ENCODE measurements at places on chromosomes 12 and 14.

- DNase-seq: no peak
Measured at GRCh38 chr12:32261638-32262037, 137.7 kb upstream of the FGD4 start.

GRCh38 chr14:100733152-100733850, 6.6 kb downstream of the DLK1 start:
- no peak for DNase-seq

DNA sequence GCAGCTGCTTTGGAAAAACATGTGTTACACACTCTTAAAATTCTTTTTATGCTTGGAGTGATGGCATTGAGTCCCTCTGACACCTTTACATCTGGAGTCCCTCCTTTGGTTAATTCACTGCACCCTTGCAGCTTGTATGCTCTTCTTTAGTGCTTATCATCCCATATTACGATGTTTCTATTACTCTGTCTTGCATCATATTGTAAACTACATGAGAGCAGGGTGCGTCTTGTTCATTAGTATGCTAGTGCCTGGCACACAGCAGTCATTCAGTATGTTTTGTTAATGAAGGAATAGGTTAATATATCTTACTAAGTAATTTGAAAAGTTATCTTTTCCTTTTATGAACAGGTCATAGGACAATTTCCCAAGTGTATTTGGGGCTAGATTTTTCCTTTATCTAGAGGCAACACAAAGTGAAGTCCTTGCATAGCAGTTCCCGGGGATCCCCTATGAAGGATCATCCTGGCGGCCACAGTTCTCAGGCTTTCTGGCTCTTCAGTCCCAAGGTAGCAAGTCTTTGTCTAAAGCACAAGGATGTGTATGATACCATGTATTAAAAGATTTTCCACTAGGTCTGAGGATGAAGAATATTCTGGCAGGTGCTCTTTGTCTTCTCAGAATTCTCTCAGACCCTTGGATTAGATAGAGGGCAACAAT, 363.8 kb downstream of the FUT8 start:
- DNase-seq: no peak

GRCh38 chr12:14950982-14951746, 10.2 kb downstream of the ARHGDIB start:
- DNase-seq: no peak

DNA sequence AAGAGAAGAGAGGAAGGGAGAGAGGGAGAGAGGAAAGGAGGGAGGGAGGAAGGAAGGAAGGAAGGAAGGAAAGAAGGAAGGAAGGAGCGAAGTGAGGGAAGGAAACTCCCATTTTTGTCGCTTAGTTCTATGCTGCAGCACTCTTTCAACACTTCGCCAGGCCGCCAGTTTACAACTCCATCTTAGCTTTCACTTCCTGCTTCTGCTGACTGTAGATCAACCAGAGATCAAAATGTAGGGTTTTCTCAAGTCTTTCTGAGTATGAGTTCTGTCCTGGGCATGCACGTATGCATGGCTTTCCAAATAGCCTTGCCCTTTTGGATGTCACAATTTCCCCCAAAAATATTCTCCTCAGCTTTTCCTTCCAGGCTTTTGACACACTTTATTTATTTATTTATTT, 723.4 kb downstream of the TRHDE start:
- DNase-seq: no peak

DNA sequence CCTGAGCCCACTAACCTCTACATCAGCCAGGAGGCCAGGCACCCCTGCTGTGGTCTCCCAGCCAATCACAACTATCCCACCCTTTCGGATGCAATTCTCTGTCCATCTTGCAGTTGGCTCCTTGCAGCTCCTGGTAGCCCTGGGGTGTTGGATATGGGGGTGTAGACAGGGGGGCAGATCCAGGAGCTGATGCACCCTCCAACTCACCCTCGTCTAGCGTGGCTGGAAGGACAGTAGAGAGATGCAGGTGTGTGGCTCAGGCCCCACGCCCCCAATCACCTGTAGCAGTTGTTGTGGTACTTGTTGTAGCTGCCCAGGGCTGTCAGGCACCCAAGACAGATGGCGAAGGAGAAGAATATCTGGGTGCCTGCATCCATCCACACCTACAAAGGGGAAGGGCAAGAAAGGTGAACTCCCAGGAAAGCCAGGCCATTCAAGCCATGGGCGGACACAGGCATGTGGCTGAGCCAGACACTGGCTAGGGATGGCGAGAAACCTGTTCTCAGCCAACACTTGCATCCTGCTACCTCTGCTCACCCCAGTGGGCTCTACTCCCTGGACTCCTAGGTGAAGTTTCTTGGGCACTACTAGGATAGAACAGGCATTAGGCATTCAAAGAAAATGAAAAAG, 13.4 kb upstream of the SLC6A12 start:
- no peak for DNase-seq

GRCh38 chr14:47662466-47662865, 12.9 kb downstream of the MDGA2 start:
- no peak for DNase-seq

DNA sequence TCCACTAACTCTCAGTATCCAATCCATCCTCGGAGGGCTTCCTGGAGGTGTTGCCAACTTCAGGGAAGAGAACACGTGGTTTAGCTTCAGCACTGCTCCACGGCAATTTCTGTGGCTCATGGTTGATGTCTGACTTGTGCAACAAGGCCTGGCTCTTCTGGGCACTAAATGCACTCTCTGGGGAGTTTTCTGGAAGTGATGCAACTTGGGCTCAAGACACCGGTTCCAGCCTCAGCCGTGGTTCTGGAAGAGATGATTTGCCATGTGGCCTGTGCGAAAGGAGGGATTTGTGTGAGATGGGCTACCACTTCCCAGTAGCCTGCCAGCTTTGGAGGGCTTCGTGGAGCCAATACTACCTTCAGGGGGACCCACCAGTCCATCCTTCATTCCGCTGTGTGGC, 118.6 kb upstream of the RTL1 start:
- DNase-seq: no peak

DNA sequence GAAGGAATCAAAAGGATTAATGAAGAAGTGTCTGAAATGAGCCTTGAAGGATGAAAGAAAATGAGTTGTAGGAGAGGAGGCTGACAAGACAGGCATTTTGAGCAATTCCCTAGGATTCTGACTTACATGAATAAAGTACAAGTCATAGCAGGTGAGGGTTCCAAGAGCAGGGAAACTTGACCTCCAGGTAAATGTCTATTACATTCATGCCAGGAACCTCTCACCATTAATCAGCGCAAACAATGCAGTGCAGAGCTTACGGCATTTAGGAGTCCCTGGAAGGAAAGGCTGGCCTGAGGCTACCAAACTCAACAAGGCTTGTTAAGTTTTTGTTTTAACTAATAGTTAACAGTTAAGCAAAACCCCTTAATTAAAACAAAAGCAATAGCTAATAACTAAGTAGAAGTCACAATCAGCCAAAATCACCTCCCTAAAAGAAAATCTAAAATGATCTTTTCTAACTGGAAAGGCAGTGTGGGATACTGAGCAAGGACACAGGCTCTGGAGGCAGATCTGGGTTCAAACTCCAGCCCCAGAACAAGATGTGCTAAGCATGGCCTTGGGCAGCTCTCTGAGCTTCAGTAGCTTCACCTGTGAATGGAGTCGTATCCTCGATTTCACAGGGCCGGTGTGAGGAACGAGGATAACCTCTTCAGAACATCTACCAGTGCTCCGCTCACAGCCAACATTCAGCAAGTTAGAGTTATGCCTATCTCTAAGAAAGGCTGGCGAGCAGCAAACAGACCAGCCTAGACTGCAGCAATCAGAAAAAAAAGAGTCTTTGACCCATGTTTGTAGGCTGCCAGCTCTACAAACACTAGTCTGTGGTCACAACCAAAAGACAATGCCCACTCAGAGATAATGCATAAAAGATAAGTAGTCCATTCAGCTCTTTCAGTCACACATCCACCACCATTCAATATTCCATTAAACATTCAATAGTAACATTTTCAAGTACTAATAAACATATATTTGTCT, 16.9 kb downstream of the PPTC7 start:
- DNase-seq: no peak

GRCh38 chr12:128265566-128265965, 1.4 kb upstream of the TMEM132C start:
- no peak for DNase-seq
